ENCODE measurements at places on chromosomes 1 and 21.

DNA sequence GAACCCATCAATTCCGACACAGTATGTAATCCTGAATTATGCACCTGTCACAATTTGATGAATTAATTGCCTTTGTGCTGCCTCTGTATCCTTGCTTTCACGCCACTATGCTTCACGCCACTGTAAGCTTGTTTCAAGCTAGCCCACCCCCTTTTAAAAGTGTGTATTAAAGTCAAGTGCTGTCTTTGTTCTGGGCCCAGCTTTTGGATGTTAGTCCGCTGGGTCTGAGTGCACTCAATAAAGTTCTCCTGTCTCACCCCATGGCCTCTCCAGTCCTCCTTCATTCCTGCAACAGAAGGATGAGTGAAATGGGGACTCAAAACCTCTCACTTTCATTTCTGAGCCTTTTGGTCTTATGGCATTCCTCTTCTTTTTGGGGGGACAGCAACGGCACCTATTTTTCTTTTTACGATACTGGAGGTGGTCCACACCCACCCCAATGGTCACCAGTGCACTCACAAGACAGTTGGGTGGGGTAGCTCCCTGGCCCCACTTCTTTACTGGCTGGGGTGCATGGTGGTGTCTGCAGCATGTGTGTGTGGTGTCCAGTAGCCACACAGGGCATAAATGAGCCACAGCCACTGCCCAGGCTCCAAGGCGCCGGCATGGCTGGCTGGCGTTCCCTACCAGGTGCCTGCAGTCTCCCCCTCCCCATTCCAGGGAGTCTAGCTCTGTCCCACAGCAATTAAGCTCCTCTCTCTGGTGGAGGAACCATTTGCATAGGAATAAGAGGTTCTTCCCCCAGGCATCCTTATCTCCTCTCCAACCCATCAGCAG is 1.8 kb downstream of the THEM4 start:
- no peak for DNase-seq

- no peak for DNase-seq
Measured at GRCh38 chr1:17502326-17502778, 37.1 kb upstream of the ARHGEF10L start.

GRCh38 chr1:21867451-21867996 is 55.5 kb downstream of the LDLRAD2 start:
- no peak for DNase-seq

DNA sequence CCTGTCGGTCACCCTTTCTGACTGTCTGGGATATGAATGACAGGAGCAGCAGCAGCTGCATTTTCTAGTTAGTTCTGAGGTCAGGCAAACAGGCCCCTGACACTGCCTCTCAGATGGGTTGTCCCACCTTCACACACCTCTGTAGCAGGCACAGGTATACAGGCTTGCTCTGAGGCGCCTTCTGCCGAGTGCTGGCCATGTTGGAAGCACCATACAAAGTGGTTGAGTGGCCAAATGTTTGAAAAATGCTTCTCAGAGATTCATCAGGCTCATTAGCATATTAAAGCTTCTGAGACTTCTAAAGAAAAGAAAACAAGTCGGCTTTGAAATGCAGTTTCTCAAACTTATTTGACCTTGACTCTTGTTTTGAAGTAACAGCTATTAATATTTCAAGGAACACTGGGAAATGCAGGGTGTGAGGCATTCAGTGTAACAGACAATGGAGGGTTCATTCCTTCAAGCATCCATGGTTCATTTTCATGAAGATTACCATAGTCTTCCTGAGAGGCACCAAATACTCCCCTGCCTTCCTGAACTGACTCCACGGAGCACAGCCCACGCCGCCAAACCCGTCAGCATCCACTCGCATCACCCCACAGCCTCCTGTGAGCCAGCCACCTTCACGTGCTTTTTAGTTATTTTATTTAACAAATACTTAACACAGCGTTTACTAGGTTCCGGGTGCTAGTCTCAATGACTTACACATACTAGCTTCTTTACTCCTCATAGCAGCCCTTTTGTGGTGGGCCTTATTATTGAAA is 81.8 kb downstream of the KCNN3 start:
- no peak for DNase-seq

DNA sequence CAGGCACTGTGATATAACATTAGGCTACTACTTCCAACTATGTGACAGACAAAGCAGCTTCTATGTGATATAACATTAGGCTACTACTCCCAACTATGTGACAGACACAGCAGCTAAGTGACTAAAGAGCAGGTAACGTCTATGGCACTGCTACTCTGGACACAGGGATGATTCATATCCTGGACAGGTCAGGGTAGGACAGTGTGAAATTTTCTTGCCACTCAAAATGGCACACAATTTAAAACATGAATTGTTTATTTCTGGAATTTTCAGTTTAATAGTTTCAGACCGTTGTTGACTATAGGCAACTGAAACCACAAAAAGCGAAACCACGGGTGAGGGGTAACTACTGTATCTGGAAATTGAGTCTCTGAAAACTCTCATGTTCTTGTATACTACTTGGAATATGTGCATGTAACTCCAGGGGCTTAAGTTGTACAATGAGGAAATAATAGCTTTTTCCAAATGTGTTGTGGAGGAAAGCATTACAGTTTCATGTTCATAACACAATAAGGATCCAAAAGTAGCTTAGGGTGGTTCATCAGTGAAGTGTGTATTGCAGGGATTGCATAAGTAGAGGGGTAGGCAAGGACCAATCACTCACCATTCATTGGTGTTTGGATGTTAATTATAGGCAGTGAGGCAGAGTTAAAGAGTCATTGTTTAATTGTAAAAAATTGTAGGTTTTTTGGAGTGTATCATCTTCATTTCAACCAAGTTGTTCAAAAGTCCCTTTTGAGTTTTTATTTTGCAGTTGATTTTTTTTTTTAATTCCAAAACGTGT is 5.3 kb downstream of the DTL start:
- no peak for DNase-seq

- DNase-seq, result no peak
Measured at GRCh38 chr1:116881879-116882520, 27.7 kb upstream of the PTGFRN start.

DNA sequence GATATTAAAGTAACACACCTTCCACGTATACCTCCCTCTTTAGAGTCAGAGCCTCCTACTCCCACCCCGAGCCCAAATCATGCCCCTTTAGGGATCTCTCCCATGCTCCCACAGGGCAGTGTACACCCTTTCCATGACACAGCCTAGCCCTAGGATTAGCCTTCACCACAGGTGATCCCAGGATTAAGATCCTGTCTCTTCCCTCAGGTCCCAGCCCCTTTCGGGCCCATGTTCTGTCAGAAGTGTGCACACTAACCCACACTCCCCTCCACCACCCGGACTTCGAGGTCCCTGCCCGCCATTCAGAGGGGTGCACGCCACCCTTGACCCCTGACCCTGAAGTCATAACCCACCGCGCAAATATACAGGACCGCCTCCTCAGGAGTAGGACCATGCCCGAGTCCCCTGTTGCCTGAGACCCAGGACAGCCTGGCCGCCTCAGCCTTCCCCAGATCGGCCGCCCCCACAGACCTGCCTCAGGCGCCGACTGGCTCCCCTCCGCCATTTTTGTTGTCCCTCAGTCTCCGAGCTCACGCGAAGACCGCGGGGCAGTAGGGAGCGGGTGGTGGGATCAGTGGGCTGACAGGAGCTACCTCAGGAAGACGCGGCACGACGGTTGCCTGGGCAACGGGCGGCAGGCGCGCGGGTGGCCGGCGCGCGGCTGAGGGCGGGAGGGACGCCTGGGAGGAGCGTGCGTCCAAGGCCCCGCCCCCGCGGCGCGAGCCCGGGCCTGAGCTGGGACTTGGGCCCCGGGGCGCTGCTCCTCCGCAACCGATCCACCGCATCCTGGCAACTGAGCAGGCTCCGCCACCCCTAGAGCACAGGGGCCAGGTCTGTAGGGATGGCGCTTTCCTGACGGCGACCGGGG is at the start of gene AGBL4:
Gene AGBL4, minus strand, starts transcription at position 663 of the 868 bp plus-strand sequence.
- no peak for DNase-seq

- no peak for DNase-seq
Measured at GRCh38 chr1:84467298-84467697, 11.8 kb upstream of the RPF1 start.

- DNase-seq, result no peak
Measured at GRCh38 chr1:47362828-47363227, 29.2 kb downstream of the CMPK1 start.

GRCh38 chr1:113928187-113928930 is 765 bp upstream of the HIPK1 start:
- DNase-seq, result no peak
